Activated B cell treated with CpG ODN at 0.5 μM for 24 hours (primary cell): ENCODE measurements at places on chromosomes 3 and 15. TPM values are rescaled to one million over a fixed set of nuclear protein-coding genes. Genes with fewer than 3 reads are reported as not detected.

- no peak for DNase-seq
These were observed 51.5 kb downstream of the RPN1 start for GRCh38 chr3:128598884-128599664.

GRCh38 chr3:104520228-104520655, 846.5 kb upstream of the ALCAM start:
- no peak for DNase-seq

DNA sequence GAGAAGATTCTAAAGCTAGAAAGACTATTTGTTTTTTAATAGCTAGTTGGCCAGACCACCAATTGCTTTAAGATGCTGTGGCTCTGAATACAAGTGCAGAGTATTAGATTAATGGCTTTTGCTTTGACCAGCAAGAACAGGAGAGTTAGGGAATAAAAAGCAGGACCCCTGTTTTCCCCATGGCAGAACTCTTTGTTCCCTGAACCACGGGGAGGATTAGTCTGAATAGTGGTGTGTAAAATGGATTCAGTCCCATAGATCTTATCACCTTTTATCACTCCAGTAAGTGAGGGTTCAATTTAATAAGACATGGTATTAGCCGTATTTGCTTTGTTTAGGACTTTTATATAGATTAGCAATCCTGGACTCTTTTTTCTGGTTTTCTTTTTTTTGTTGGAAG, 562.6 kb upstream of the DPPA4 start:
- DNase-seq: no peak

- no peak for DNase-seq
These were observed 38.0 kb downstream of the EDC3 start for GRCh38 chr15:74657846-74658245.

GRCh38 chr15:68930268-68931022, at the start of gene SPESP1:
TSS of gene SPESP1 (plus strand) at chr15:68930525. CDS start at chr15:68930654, 129 bp downstream.
- DNase-seq: peak; percentile 41

GRCh38 chr15:74382004-74382816, 14.8 kb upstream of the CYP11A1 start:
- DNase-seq: peak; percentile 76

DNA sequence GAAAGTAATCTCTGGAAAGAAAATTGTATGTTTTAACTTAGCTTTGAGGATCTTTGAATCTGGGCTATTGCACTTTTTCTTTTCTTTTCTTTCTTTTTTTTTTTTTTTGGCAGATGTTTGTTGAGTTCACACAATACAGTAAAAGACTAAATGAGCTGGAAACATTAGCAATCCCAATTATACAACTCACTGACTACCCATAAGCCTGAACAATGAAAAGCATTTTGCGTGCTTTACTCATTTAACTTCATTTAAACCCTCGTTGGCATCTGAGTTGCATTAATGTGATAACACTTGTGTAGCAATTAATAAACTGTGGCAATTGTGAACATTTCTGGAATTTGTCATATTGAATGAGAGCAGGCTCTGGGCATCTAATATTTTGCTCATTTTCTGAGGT, 269.4 kb upstream of the RBMS3 start:
- DNase-seq: no peak

DNA sequence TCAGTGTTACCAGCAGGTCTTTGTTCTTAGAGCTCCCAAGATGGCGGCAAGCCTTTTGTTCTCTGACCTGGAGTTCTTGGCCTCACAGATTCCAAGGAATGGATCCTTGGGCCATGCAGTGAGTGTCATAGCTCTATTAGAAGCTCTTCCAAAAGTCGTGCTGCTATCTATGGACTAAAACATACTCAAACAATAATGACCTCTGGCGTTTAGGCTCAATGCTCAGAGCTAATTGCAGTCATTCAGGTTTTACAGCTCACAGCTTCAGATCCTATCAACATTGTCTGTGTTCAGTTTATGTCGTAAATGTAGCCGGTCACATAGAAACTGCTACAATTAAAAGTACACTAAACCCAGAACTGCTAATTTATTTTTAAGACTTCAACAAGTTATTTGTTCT, 22.2 kb downstream of the CCRL2 start:
- no peak for DNase-seq

DNA sequence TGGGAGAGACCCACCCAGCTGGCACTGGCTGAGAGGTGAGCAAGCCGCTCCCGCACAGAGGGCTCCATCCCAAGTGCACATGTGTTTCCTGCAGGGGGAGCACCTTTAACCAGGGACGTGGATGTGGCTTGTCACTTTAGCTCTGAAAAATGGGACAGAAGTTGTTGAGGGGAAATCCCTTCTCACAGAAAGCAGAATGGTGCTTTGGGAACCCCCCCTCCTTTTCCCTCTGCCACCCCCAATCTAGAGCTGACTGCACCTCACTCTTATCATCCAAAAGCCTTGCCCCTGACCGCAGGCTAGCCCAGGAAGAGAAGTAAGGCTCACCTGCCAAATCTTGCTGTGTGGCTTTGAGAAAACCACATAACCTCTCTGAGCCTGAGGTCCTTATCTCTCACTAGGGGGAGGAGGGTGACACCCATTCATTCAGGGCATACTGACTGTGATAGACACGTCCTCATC, 77.9 kb downstream of the RPN1 start:
- no peak for DNase-seq

DNA sequence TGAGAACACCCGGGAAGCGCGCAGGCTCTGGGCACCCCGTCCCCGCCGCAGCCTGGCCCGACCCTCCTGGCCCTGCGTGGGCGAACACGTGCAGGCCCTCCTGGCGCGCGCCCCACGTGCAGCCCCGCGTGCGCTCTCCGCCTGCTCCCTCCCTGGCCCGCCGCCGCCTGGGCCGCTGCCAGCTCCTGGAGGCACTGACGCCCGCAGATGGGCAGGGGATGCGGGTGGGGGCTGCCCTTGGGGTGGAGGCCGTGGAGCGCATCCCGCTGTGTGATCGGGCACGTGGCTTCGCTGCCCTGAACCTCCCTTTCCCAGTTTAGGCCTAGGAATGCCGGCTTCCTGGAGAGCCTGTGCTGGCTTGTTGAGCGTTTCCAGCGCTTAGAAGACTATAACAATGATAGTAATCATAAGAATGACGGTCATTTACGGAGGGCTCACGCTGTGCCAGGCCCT, 104.6 kb upstream of the SLC6A6 start:
- DNase-seq: no peak

GRAMD2A gene
- not detected in 2 replicates for total RNA-seq

GPR62 gene
- not detected in 2 replicates for total RNA-seq

TAGLN3 gene
- total RNA-seq: not detected in 2 replicates

DAZL gene
- not detected in 2 replicates for total RNA-seq

CCDC54 gene
- not detected in 2 replicates for total RNA-seq

EPHB3 gene
- 0.05 and 0.07 TPM in 2 replicates for total RNA-seq

THAP10 gene
- 0.27 and 0.34 TPM in 2 replicates for total RNA-seq
